ENCODE measurements at places on chromosomes 5 and 9.

DNA sequence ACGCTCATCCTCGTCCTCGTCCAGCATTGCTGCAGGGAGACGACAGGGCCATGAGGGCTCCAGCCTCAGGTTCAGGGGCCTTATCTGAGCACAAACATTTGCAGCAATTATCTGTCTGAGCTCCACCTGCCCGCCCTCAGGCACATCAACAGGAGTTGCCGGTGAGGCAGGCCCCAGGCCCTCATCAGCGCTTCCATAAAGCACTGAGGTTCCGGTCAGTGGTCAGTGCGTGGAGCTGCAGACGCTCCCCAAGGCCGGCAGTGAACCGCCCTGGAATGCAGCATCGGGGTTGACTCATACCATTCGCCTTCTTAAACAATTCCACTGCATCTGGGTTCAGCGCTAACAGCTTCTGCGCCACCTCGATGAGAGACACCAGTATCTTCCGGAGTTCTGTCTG is 15.2 kb downstream of the UBAC1 start:
- no peak for DNase-seq

DNA sequence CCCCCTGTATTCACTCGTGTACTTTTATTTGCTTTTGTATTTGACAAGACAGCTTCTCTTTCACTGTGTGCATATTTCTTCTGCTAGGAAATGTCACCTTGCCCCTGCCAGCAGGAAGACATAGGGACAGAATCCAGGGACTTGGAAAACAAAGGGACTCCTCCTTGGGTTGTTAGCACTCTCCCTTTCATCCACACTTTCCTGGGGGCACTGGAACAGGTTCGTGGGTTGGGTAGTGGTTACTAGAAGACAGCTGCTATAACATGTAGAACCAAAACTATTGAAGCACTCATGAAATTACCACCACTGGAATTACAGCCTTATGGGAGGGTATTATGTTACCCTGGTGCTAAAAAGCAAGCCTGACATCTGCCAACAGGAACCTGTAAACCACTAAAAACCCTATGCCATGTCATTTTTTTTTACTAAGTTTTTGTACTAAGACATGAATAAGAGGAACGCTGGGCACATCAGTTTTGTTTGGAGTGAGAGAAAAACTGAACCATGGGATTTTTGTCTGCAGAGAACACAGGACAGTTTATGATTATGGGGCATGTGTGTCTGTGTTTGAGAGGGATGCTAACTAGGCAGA is 4.7 kb upstream of the CCL28 start:
- no peak for DNase-seq

- DNase-seq: no peak
Measured at GRCh38 chr5:56565644-56566043, 249.7 kb upstream of the MAP3K1 start.

GRCh38 chr5:44809956-44810420 is 1.2 kb downstream of the MRPS30 start:
- DNase-seq: no peak

- DNase-seq: no peak
Measured at GRCh38 chr9:29875547-29875946, 2302.3 kb upstream of the C9orf72 start.

- DNase-seq: no peak
Measured at GRCh38 chr9:974996-975739, 1.3 kb upstream of the DMRT3 start.

- no peak for DNase-seq
Measured at GRCh38 chr5:9895302-9895645, 265.1 kb upstream of the TAS2R1 start.

DNA sequence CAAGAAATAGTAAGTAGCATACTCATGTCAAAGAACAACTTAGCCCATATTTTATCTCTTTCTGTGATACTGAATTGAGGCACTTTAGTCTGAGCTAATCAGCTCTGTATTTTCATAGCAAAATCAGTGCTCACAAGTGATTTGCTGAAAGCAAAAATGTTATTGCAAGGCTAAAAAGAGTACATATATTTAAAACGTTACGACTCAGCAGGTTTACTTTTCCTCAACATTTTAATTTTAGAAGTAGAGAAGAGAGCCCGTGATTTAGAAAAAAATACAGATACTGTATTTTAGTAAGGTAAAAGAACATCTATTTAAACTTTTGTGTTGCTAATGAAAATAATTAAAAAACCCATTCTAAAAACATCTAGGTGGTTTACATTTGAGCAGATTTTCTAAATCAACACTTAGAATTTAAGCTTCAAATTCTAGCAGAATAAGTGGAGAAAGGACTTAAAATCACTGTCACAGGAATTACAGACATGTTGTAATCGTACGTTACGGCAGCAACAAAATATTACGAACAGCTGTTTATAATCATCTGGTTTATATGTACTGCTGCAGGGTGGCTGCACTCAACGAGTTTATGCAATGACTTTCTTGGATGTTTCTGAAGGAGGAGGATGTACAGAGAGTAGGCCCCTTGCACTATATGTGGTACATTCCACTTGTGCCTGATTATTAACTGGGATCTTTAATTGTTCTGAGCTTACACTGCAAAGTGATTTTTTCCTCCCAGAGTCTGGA is 20.1 kb downstream of the SREK1 start:
- DNase-seq: no peak

DNA sequence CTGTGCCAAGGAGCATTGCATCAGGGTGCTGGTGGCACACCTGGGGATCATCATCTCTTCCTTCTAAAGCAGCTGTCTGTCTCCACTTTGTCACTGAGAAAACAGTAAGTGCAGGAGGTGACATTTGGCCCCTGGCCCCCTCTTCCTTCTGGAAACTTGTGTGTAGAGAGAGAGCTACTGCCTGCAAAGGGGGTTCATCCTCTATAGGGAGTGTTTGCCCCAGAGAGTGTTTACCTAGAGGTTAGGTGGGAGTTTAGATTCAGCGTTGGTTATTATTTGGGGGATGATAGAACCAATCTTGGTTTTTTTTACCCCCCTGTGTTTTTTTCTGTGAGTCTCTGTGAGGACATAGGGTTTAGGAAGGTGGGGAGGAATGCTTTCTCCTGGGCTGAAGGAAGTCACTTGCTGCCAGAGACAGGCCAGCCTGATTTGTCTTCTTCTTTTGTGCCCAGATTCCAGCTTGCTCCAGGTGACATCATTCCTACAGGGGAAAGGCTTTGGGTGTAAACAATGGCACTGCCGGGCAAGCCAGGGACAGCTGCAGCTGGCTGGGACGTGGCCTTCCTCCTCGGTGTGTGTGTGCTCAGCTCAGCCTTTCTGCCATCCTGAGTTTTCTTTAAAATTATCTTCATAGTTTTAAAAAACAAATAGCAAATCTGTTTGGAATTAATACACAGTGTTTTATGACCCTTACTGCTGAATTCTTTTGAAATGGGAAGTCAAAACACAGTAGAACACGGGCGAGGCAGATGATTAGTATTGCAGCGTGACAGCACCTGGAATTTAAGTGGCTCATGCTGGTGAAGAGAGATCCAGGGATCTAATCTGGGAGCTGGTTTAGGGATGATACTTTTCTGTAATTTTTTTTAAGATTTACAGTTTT is 24.5 kb downstream of the PRRC2B start:
- DNase-seq: no peak

DNA sequence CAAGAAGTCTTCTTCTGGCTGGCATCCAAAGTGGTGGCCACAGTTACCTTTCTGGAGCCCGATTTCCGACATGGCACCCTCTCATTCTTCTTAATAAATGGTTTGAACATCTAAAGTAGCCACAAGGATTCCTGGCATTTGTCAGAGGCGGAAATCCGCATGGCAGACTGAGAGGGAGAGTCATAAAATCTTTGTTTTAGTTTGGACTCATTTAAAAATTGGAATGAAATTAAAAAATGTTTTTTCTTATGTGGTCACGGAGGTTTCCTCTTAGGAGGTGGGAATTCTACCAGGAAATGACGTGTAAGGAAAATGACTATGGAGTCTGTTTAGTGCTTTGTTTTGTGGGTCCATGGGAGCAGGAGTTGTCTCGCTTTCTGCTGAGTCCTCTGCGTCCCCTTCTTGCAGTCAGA is 133.0 kb upstream of the PTCH1 start:
- no peak for DNase-seq

- DNase-seq: no peak
Measured at GRCh38 chr5:175542232-175542965, 64.0 kb downstream of the SFXN1 start.

DNA sequence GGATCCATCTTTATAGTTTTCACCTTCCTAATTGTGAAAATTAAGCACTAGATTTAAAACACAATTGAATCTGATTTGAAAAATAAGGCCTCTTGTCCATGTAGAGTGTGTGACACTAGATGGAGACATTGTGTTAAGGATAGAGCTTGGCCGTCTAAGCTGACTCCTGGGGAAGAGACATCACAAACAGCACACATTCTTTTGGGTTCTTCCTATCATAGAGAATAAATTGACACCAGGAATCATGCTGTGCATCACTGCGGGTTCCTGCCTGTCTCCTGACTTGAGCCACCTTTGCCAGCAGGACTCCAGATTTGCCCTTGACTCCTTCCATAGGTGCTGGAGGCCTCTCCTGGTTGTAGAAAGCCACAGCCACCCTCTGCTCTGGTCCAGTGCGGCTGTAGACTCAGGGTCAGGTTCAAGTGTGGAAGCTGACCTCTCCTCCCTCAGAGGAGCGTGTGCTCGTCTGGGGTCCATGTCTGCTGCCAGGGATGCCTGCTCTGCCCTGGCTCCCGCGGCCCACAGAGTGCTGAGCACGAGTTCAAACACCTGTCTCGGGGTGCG is 11.2 kb downstream of the ROPN1L start:
- no peak for DNase-seq

DNA sequence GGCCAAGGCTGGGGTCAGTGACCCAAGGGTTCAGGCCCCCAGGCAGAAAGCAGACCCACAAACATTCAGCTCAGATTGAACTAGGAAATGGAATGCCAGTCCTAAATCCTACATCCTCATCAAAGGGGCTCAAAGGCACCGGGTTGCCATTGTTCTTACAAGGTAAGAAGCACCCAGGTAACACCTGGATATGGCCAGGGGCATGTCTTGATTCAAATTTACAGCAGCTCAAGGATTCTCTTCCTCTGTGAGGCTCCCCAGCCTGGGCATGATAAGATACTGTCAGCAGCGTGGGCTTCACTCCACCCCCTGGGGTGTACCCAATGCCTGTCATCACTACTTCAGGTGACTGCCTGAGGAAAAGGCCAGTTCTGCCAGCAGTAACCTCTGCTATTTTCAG is 92.1 kb upstream of the FSTL4 start:
- DNase-seq: no peak

DNA sequence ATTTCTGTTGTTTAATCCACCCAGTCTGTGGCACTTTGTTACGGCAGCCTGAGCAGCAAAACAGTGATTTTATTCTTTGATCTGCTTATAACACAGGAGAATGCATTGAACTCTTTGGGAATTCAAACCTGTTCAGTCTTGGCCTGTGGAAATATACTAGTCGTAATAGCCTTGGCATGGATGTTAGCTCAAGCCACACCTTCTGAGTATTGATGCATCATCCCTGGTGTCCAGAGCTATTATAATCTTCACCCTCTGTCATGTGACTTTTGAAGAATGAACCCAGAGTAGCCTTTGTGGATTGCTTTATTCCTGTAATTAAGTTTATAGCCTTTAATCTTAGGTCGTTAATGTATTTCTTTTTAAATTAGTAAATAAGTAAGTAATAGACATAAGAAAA is 50.8 kb upstream of the TEX48 start:
- DNase-seq: no peak

- DNase-seq: no peak
Measured at GRCh38 chr9:129206905-129207304, 28.8 kb upstream of the IER5L start.
